ENCODE measurements at places on chromosomes 2 and 18.
A peak's percentile ranks its signal among the peaks of the same experiment; 100 is the strongest.

GRCh38 chr2:112110966-112111365 lies 27.2 kb upstream of the FBLN7 start:
- no peak for DNase-seq

GRCh38 chr18:67634631-67635338 lies 118.3 kb upstream of the DSEL start:
- DNase-seq: no peak

DNA sequence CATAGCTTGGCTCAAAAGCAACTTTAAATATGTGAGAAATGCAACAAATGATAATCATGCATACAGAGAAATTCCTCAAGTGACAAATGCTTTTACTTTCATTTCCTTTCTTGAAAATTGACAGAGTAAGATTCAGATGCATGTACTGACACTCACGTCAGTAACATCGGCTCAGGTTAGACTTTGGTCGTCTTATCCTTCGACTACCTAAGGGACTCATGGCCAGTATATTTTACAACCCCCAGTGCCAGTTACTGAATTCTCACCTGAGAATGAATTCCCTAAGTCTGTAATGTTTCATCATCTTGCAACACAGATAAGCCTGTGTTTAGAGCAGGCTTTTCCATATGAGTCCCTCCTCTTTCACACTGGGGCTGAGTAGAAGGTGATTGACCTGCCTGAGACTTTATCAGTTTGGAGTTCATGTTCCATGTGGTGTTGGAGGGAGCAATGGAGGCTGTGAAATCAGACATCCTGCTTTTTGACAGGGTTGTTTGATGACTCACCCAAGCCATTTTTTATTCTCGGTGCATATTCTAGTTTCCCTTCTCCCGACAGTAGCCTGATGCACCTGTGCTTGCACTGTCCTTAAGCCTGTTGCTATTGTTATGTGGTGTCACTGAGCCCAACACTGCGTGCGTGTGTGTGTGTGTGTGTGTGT lies 30.5 kb upstream of the ATP8B1 start:
- peak; percentile 71 for DNase-seq

DNA sequence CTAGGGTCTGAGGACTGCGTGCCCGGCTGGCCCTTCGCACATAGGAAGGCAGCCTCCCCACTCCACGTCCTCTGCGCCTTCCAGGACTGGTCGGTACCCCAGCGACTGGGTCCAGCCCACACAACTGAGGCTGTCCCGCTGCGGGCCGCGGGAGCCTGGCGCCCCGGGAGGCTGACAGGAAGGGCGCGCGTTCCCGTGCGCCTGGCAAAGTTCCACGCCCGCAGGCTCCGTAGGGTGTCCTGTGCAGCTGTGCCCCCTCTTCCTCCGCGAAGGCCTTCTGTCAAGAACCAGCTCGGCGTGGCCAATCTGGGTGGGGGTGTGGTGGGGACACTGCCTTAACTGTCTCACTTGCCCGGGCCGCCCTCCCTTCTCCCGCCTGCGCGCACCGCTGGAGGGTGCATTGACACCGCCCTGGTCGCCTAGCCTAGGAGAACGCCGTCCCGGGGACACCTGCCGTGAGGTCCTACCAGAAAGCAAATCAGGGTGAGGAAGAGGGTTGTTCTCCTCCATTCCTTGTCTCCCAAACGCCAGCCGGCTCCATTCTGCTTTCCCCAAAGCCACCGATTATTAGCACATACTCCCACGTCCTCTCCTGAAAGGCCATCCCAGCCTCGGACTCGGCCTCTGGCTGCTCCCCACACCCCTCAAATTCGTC lies 618 bp upstream of the LYPD1 start:
- DNase-seq: no peak

DNA sequence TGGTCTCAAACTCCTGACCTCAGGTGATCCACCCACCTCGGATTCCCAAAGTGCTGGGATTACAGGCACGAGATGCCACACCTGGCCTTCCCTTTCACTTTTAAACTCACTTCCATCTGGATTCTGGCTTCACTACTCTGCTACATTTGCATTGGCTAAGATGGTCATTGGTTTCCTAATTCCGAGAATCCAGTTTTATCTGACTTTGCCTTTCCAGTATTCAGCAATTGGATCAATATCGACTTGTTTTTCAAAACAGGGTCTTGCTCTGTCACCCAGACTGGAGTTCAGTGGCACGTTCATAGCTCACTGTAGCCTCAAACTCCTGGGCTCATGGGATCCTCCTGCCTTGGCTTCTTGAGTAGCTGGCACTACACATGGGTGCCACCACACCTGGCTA lies 4.7 kb upstream of the CD302 start:
- DNase-seq: no peak

DNA sequence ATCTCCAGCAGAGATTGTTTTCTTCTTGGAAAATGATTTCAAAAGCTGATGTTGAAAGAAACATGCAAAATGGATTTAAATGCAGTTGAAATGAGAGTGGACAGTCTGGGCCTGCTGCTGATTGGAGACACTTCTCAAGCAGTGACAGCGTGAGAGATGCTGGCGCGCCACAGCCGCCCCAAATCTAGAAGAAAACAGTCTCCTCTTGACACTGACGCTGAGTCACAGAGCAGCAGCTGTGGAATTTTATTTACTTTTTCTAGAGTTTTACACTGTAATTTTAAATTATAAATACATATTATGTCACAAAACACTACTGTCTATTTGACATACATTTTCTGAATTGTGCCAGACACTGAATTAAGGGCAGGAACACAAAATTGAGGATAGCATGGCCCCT lies 121.8 kb upstream of the TMEM200C start:
- DNase-seq: no peak

DNA sequence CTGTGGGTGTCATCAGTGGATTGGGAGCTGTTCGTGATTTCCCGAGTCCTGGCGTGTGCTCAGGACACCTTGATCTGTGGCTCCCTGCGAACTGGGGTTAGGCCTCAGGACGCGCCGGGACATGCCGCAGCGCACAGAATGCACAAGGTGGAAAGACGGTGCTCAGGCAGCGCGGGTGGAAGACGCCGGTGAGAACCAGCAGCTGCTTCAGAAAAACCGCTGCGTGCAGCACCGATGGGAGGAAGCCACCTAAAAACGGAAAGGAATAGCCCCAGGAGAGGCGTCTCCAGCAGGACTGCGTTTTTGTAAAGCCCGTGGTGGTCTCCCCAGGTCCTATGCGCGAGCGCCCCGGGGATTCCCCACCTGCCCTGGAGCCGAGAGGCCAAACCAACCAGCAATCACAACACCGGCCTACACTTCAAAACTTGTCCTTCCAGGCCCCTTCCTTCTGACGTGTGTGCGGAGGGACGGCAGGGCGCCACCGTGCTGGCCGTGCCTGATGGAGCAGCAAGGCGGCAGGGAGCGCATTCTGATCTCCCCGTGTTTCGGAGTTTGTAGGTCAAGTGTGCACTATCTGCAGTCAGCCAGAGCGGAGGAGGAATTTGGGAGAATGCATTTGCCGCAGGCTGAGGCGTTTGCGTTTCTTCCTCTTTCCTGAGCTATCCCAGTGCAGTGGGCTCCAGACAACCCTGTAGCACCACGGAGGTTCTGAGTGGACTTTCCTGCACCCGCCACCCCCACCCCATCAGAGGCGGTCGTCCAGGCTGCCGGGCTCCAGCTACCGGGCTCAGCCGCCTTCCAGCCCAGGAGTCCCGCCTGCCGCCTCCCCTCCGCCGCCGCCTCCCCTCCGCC lies 32.2 kb downstream of the RTP5 start:
- no peak for DNase-seq

DNA sequence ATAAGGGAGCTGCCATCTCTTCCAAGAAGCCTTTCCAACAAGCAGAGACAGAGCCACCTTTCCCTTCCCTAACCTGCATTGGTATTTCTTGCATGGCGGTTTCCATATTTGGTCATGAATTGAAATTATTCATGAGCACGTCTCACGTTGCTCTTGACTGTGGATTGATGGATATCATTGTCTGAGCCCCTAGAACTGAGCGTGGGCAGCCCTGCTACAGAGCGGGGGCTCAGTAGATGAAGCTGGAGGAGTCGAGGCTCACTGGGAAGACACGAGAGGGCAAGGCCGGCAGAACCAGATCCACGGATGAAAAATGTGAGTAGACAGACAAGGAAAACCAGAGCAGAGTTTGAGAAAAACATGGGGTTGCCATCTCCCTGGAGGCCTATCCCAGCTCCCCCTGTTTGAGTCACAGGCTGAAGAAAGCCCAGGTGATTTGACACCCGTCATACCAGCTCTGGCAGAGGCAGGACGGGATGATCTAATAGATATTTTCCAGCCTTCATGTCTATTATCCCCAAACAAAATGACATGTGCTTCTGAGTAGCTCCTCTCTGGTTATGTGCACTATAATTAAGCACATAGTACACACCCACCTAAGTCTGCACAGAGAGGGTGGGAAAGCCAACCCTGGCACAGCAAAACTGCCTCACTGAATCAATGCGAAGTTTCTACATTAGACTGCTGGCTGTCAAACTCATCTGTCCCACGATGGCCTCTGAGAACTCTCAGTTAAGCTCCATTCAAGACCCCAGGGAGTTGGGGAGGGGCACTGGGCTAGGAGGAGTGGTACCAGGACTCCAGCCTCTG lies 363.5 kb upstream of the KLHL29 start:
- DNase-seq: no peak

DNA sequence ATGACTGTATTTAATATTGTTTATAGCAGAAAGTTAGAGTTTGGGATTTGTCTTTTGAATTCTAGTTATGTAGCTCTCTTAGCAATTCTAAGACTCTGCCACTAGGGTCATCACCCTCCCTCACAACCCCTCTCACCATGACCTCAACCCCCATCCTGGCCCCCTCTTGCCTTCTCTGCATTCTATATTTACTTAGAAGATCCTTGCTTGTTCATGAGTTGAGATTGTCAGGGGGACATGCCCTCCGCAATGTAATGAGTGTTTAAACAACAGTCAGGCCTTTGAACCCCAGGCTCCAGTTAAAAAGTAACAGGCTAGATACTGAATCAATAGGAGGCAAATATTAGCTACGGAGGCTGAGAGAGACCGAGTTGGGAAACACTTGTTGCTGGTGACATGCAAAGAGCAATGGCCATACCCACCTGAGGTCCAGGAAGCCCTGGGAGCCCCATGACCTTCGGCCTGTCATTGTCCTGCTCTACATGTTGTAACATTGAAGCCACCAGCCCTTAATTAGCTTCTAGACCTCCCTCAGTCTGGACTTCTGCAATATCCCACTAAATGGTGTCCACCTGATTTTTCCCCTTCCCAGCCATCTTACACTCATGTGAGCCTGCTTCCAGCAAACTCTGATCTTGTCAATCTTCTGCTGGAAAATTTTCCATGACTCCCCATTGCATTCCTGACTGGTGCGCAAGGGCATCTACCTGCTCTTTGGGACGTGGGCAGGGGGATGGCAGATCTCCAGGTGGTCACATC lies 221.1 kb downstream of the ALPK2 start:
- DNase-seq: no peak

- no peak for DNase-seq
These were observed 74.4 kb downstream of the TMEM18 start for GRCh38 chr2:602571-603359.

DNA sequence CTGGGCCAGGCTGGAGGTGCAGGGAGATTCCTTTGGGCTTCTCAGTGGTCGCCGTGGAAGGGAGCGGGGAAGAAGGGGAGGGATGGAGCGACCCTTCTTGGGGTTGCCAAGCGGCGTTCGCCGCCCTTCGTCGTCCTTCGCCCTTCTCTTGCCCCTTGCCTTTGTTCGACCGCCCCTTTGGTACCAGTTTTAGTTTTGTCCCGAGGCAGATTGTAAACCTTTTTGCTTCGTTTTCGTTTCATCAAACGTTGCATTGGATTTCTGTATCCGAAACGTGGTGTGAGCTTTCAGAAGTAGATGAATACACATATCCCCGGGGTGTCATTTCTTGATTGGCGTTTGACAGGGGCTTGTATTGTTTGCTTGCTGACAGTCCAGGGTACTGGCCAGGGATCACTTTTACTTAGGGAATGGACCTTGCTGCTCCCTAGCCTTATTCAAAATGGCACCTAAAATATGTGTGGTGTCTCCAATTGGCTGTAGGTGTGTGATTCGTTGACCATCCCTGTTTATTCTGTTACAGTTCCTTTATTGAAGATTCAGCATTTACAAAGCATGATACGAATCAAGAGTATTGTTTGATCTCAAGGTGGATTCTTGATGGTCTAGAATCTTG lies 788 bp downstream of the USP14 start:
- peak; percentile 16 for DNase-seq

DNA sequence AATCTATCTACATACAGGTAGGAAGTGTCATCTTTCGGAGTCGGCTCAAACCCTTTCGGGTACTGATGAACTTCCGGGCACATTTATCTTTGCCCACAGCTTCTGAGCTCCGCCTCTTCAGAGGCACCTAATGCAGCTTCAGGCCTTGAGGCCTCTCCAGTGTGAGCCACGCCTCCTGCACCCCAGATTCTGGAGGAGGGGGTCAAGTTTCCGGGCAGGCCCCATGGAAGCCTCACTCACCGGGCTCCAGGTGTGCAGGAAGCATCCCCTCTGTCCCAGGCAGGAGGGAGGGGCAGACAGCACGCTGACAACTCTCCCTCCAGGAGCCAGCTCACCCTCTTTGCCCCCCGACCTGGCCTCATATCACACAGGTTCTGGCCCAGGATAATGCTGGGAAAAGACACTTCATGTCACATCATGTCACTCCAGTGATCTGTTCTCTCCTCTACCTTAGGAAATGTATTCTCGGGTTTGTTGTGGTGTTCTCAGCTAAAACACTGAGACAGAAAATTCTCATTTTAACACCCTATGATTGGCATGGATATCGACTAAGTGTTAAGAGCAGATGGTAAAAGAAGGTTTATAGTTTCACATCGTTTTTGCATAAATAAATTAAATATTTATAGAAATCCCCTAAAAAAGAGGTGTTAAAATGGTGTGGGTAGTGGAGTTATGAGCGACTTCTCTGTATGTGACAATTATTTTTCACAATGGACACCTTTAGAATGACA lies 46.2 kb upstream of the COPS8 start:
- no peak for DNase-seq

DNA sequence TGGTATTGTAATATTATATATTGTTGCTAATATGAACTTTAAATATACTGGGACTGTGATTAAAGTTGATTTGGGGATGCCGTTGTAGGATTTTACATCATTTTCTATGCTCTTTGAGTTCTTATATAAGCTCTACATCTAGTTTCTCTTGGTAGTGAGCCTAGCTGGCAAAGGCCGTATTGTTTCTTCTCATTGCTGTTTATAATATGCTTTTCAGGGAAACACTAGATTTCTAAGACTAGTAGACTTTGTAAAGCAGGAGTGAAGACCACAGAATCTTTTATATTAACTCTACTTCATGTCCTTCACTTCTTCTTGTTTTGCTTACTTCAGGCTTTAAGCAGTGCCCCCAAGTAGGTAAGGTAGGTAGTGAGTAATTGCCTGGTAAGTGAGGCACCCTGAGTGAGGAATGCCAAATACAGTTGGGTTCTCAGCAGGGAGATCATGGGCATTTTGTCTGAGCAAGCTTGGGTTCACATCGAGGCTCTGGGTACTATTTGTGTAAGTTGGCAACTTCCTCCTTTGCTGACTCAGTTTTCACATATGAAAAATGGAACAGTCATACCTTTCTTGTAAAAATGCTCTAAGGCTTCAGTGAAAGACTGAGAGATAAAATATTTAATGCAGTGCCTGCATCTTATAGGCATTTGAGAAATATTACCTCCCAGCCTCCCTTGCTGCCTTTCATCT lies 96.4 kb downstream of the RNF144A start:
- no peak for DNase-seq

Data from suppressor macrophage treated with lipopolysaccharide for 4 hours (primary cell).